Tracheal epithelial cell (primary cell): ENCODE measurements at places on chromosomes 12 and 14. TPM values are rescaled to one million over a fixed set of nuclear protein-coding genes. Genes with fewer than 3 reads are reported as not detected.

Gene SVOP
- not detected in 2 replicates for total RNA-seq

Gene SOAT2
- not detected in 2 replicates for total RNA-seq

Gene TAS2R9
- total RNA-seq: not detected in 2 replicates

Gene OTX2
- not detected in 2 replicates for total RNA-seq
